Inflammatory macrophage treated with lipopolysaccharide for 1 hour (primary cell): ENCODE measurements at places on chromosomes 7 and 10.
A peak's percentile ranks its signal among the peaks of the same experiment; 100 is the strongest.

GRCh38 chr10:61635932-61636331 lies 26.8 kb upstream of the CABCOCO1 start:
- DNase-seq, result no peak

GRCh38 chr10:61539876-61540275 lies 86.7 kb upstream of the TMEM26 start:
- no peak for DNase-seq

- no peak for DNase-seq
Observed at GRCh38 chr10:10663622-10664021, 354.1 kb upstream of the CELF2 start.

- DNase-seq, result no peak
Observed at GRCh38 chr7:125122173-125122572, 192.5 kb upstream of the POT1 start.

DNA sequence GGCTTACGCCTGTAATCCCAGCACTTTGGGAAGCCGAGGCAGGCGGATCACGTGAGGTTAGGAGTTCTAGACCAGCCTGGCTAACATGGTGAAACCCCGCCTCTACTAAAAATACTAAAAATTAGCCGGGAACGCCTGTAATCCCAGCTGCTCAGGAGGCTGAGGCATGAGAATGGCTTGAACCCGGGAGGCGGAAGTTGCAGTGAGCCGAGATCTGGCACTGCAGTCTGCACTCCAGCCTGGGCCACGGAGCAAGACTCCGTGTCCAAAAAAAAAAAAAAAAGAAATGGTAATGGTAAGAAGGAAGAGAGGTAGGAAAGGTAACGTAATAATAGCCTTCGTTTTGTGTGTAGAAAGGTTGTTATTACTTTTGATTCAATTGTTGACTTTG lies 1.2 kb downstream of the HSPA14 start:
- DNase-seq, result no peak

- DNase-seq, result peak; percentile 63
Observed at GRCh38 chr10:112374724-112375541, 1.0 kb downstream of the ACSL5 start.

GRCh38 chr10:8921568-8921967 lies 867.1 kb downstream of the GATA3 start:
- no peak for DNase-seq

DNA sequence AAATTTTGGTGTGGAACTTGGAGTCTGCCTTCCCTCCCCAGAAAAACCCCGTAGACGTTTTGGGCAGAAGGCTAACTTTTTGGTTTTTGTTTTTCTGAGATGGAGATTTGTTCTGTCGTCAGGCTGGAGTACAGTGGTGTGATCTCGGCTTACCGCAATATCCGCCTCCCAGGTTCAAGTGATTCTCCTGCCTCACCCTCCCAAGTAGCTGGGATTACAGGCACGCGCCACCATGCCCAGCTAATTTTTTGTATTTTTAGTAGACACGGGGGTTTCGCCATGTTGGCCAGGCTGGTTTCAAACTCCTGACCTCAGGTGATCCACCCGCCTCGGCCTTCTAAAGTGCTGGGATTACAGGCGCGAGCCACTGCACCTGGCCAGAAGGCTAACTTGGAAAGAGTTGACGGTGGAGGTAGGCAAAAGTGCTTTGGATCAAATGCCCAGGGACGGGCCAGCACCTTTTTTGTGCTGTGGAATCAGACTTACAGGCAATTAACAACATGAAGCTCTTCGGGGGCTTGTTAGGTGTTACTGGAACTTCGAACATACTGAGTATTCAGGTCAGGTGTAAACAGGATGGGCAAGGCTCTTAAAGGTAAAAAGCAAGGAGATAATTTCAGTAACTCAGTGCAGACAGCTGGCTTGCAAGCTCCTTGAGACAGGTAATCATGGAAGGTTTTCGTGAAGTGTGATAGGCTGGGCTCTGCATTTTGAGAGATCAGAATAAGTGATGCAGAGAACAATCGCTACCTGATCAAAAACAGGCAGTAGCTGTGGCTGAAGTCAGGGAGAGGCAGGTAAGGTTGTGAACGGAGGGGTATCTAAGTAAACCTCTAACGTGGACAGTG lies 1.8 kb downstream of the PPP1R35 start:
- no peak for DNase-seq

DNA sequence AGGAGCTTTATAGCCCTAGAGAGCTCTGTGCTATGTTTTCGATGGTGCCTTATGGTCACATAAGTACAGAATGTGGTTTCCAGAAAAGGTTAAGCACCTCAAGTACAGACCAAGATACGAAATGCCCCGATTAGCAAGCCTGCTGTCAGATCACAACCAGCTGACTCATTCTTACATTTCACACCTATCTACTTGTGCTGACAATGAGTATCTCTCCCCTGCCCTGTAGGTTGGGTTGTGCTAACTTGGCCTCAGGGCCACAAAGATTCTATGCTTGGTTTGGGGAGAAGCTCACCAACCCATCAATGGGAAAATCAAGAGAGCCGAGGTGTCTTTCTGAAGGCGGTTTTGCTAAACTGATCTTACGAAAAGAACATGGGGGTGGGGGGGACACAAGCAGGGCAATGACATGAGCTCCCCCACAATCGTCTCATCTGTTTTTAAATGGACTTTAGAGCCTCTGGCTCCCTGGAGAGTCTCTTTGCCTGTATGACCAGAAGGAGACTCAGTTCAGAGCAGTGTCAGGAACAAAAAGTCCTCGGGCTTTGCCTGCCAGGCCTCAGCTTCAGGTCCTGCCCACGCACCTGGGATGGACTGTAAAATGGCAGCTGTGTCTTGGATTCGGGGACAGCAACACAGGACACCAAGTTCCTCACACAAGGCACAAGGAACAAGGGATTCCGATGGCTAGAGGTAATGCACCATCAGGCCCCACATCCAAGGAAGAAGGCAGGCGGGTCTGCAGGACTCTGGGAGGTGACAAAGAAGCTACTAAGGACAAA lies 55.1 kb downstream of the FAM53B start:
- no peak for DNase-seq

DNA sequence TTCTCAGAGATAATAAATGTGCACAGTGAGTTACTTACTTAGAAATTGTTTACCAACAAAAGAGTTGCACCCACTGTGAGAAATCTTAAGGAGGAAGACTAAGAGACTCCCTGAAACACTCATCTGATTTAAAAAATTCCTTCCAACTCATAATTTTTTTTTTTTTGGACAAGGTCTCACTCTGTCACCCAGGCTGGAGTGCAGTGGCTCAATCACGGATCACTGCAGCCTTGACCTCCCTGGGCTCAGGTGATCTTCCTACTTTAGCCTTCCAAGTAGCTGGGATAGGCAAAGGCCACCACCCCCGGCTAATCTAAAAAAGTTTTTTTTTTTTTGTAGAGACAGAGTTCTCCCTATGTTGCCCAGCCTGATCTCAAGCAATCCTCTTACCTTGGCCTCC lies 36.0 kb downstream of the MALSU1 start:
- no peak for DNase-seq

DNA sequence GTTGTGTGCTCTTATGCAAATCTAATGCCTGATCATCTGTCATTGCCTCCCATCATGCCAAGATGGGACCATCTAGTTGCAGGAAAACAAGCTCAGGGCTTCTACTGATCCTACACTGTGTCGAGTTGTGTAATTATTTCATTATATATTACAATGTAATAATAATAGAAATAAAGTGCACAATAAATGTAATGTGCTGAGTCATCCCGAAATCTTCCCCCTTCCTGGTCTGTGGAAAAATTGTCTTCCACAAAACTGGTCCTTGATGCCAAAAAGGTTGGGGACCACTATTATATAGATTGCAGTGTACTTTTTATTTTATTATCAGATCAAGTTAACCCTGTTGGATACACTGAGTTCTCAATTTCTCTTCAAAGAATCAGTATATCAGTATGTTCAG lies 50.2 kb downstream of the BBS9 start:
- no peak for DNase-seq

DNA sequence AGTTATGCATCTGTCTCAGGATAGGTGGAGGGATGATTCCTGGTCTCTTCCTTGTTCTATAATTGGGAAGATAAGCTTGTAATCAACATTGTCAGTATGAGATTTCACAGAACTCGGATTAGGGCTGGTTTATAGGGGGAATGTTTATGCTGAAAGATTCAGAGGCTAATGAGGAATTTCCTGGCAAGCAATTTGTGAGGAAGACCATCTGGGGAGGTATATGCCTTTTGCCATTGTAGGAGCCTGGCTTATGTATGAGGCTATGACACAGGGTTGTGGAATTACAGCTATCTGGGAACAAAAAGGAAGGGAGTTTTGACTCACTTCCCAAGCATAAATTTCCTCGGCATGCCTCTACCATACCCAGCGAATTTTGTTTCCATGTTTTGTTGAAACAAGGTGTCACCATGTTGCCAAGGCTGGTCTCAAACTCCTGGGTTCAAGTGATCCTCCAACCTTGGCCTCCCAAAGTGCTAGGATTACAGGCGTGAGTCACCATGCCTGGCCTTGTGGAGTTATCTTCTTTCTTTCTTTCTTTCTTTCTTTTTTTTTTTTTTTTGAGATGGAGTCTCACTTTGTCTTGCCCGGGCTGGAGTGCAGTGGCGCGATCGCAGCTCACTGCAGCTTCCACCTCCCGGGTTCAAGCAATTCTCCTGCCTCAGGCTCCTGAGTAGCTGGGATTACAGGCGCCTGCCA lies 1.6 kb upstream of the COPS6 start:
- no peak for DNase-seq

DNA sequence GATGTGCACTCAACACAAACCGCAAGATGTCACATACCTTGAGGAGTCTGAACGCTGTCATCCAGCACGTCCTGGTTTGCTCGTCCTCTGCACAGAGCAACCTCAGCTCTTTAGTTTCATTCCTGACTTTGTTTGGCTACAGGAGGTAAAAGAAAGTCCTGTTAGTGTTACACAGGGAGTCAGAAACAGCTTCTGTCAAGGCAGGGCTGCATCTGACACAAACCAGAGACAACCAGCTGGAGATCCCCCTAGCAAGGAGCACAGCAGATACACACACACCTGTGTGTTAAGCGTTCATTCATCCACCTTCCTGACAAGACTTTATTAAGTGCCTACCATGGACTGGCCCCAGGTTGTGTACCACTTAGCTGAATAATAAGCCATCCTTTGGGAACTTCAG lies 47.5 kb upstream of the DDC start:
- DNase-seq, result no peak

- no peak for DNase-seq
Observed at GRCh38 chr7:40760987-40761386, 626.2 kb downstream of the SUGCT start.

GRCh38 chr10:103845972-103846371 lies 9.4 kb downstream of the SH3PXD2A start:
- DNase-seq, result peak; percentile 36

DNA sequence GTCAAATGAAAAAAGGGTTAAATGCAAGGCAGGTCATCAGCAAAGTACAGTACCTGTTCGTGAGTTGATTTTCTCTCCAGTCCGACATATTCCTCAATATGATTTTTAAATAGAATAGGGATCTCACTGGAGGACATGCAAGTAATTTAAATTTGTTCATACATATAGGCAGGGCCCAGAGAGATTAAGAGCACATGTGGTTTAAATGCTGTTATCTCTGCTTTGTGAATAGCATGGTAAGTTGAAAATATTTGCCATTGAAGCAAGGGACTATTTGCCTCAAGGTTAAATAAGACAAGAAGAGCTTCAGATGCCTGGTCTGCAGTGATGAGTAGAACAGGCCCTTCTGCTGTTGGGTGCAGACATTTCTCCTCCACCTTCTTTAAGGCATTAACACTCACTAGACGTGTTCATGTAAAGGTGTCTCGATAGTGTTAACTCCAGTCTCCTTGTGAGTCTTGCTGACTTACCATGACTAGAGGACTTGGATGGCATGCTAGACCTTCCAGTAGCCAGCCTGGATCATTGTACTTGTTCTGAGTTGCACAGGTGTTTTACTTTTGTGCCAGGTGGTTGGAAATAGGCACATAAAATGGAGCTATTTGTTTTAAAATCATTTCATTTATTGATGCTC lies 15.6 kb upstream of the AKR1C3 start:
- no peak for DNase-seq

DNA sequence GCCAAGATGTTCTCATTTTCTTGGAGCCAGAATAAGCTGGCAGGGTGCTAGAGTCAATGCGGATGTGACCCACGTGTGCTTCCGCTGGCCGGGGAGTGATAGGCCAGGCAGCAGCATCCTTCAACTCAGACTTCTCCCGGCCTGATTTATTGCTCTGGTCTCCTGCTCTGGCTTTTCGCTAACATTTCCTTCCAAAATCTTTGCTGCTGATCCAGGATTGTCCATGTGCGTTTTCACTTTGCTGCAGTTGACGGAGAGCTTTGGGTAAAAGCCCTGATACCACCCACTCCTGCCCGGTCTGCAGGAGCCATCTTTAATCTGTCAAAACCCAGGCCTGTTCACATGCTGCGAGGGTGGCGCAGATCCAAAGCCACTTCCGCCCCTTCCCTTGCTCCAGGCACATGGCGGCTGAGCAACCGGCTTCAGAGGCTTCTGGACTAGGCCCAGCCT lies 106.8 kb downstream of the CYP26A1 start:
- DNase-seq, result no peak

DNA sequence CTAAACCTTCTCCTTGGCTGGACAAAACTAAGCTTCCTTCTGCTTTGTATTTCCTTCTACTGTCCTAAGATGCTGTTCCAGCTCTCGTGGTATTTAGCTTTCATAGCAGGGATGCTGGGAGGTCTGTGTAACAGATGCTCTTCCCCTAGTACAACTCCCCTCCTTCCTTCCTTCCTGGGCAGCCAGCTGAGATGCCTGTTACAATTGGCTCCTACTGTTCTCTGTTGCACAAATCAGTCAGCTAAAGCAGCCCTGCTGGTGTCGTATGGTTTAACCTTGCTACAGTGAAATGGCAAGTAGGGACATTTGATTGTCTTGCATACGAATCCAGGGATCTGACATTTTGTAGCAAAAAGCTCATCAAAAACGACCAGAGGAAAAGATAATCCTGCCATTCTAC lies 143.8 kb downstream of the ARHGAP21 start:
- no peak for DNase-seq

GRCh38 chr10:1379601-1380000 lies 323.4 kb downstream of the WDR37 start:
- no peak for DNase-seq

GRCh38 chr7:1158203-1159126 lies 1.5 kb downstream of the ZFAND2A start:
- DNase-seq, result no peak

DNA sequence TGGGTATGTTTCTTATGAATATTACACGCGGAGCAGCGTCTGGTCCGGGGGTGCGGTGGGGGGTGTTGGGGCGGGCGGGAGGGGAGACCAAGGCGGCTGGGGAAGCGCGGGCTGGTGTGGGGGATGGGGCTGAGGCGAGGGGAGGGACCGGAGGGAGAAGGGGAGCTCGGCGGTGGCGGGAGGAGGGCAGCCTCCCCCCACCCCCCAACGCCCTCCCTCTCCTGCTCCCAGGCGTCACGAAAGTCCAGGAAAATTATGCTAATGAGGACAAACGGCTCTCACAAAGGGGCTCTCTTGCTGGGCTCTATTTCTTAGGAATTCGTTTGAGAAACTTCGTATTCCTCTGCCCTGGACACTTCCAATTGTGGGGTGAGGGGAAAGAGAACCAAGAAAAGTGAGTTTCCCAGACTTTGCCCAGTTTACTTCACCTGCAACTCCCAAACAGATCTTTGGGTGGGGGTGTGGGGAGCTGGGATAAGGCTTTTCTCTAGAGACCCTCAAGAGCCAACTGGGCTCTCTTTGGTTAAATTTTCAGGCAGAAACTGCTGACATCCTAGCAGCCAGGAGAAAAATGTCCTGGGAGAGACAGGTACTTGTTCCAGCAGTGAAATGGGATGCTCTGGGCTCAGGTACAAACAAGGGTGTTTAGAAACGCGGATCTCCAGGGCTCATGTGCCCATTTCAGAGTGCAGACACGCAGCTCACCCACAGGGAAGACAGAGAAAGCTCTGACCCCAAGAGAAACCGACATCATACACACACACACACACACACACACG lies 11.7 kb upstream of the HOXA2 start:
- DNase-seq, result no peak
